ENCODE measurements at places on chromosomes 2 and 18. TPM values are rescaled to one million over a fixed set of nuclear protein-coding genes. Genes with fewer than 3 reads are reported as not detected.

ALLC gene
- total RNA-seq, result not detected

AQP4 gene
- 0.93 TPM for total RNA-seq

GAREM1 gene
- total RNA-seq, result 27.9 TPM

DSC2 gene
- 19.8 TPM for total RNA-seq

NTSR2 gene
- not detected for total RNA-seq

ACMSD gene
- 18.2 TPM for total RNA-seq

ALPI gene
- total RNA-seq, result not detected

OSBPL6 gene
- 2.3 TPM for total RNA-seq

ANKRD53 gene
- 0.41 TPM for total RNA-seq

CHAC2 gene
- 3.4 TPM for total RNA-seq

WIPF1 gene
- 26.4 TPM for total RNA-seq

CPS1 gene
- 7.3 TPM for total RNA-seq

WDR7 gene
- total RNA-seq, result 38.9 TPM

CAVIN2 gene
- total RNA-seq, result 51.9 TPM

LOXHD1 gene
- total RNA-seq, result 2.2 TPM

C2orf80 gene
- total RNA-seq, result not detected

CCBE1 gene
- 30.7 TPM for total RNA-seq

Data from metanephros (tissue), 2 donors.